ENCODE measurements at places on chromosomes 7 and 10.

GRCh38 chr10:123530166-123530870 lies 135.8 kb upstream of the GPR26 start:
- DNase-seq = no peak

DNA sequence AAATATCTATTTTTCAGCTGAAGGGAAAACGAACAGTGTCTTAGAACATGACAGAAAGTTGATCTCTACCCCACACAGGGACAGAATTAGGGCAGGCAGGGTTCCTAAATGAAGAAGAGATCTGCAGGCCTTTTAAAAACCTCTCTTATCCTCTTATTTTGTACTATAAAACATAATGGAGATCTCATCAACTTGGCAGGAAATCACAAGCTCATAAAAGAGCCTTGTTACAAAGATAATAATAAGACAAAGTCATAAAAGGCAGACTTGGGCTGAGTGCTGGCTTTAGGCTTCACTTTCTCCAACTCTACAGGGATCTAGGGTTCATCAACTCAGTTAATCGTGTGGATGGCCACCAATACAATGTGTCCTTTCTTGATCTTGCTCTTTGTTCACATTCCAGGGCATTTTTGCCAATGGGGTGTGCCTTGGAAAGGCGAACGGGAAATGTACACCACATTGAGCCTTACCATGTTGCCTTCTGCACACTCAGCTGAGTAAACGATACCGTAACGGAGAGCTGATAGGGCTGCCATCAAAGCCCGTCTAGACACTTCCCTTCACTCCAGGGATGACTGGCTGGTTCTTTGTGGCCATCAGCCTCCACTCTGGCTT lies 7.1 kb upstream of the TEX36 start:
- no peak for DNase-seq

DNA sequence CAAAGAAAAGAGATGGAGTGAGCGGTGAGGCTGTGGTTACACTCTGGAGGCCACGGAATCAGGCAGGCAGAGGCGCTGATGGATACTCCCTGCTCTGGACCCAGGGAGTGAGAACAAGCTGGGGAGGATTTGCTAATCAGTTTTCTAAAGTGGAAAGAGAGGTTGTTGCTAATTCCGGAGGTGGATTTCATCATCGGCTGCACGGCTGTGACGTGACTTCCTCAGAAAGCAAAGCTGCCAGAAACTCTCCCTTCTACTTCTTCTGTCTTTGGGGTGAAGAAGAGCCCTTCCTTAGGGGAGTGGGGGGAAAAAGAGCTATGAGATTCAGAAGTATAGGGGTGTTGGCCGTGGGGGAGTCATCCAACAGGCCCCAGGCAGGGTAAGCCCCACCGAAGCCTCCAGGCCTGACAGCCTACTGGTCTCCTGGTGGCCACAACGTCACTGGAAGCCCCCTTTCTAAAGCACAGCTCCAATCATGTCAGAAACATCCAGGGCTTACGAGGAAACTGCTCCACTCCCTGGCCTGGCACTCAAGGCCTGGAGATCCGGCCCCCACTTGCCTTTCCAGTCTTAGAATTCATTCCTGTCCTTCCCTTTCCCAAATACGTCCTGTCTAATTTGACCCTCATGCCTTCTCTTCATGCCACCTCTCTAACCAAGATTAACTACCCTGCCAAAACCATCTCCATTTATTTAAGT lies 114.5 kb downstream of the HIP1 start:
- peak; percentile 84 for DNase-seq

DNA sequence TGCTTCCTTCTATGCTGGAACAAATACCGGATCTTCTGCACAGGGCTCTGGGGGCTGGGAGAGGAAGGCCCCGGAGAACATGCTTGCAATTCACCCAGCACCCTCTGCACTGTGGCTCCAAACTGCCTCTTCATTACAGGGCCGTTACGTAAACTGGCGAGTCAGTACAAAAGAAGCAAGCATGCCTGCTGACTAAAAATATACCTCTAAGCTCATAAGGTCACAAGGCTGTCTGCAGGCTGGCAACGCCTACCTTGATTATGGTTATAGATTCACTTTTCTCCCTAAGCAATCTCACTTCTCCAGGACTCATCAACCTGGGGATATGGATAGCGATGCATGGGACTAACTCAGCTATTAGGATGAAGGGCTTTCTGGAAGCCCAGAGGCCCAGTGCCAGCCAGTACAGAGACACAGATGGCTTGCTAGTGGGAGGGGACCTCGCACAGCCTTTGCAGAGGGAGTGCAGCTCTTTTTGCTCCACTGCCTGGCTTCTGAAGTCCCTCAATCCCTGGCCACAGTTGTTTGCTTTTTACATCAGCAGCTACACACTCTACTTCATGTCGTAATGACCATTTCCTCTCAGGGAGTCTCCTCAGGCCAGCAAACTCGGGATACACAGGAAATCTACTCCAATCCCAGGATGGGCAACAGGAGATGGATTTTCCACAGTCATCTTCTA lies 96.1 kb downstream of the SH3PXD2A start:
- DNase-seq = peak; percentile 91

DNA sequence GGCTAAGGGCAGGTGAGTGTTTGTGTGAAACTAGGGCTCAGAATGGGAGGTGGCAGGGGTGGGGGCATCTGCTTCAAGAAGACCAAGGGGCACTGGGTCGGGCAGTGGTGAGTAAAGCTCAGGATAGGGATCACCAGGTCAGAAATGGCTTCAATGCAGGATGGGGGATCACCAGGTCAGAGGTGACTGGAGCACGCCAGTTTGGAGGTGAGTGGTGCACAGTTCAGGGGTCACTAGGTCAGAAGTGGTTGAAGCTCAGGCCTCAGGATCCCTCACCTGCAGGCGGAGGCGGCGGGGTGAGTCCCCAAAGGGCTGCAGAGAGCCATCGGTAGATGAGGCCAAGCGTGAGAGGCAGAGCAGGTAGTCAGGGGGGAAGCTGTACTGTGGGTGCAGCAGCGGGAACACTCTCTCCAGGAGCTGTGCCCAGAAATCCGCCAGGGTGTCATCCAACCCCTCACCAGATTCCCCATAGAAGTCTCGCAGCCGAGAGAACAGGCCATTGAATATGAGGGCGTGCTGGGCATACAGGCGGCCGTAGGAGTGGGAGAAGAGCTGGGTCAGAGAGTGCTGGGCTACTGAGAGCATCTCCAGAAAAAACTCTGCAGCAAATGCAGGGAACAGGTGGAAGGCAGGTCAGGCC lies 1.8 kb downstream of the GPC2 start:
- no peak for DNase-seq

DNA sequence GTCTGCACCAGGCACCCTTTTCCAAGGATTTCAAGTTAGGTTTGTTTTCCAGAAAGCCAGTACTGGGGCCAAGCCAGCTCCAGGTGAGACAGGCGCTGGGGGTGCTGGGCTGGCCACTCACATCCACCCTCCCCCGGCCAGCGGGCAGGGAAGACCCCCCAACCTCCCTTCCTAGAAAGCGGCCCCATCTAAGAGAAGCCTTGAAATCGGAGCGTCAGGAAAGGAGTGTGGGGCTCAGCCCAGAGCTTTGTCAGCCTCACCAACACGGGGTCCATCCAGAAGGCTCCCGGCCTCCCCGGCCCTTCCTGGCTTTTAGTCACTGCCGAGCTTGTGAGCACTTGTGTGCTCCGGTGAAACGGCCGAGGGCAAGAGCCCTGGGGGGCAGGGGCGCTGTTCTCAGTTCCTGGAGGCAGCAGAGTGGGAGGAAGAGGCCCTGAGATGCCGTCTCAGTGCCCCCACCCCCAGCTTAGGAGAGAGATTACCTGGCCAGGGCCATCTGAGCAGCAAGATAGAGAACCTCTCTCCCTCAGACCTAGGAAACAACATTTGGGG lies 39.6 kb downstream of the PDGFA start:
- no peak for DNase-seq

- DNase-seq = peak; percentile 17
These were observed at the start of gene CHN2 for GRCh38 chr7:29194594-29195427. TSS of gene CHN2 (plus strand) at chr7:29194775.

- peak; percentile 76 for DNase-seq
These were observed 31.9 kb upstream of the GUSB start for GRCh38 chr7:66013938-66014337.

- DNase-seq = peak; percentile 38
These were observed 97.0 kb downstream of the TPK1 start for GRCh38 chr7:144738708-144739314.

DNA sequence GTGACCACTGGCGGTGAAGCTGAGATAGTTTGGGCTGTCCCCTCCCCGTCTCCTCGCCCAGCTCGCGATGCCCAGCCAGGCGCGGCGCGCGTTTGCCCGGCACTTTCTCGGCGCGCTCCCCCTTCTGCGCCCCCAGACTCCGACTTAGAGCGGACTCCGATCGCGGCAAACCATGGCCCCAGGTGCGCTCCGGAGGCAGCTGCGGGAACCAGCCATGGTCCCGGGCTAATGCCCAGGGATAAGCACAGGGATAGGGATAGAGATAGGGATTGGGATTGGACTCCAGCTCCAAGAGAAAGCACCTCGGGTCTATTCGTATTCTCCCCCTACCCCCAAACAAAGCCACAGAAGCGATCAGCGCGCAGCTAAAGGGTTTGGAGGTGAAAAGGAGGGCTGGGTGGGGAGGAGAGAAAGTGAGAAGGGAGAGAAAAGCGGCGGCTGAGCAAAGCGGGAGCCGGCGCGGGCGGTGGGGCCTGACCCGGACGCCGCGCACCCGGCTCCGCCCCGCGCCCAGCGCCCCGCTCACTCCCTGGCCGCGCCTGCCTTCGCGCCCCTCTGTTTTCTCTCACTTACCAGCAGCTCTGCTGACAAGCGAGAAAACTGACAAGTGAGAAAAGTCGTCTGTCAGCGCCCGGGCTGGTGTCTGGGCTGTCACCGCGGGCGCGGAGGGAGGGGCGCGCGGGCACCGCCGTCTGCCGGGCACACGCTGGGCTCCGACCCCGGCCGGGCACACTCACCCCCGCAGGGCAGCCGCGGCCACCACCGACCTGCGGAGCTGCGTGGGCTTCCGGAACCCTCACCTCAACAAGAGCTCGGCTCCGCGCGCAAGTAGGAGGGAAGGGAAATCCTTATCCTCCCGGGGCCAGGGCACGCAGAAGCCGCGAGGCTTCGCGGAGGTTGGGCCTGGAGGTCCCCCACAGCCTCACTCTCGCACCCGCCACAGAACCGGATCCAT lies at the start of gene PDE1C:
TSS of gene PDE1C (minus strand) at position 2 of the 955 bp plus-strand sequence.
- DNase-seq = no peak

GRCh38 chr7:122304996-122305421 lies 459 bp upstream of the FEZF1 start:
- no peak for DNase-seq

DNA sequence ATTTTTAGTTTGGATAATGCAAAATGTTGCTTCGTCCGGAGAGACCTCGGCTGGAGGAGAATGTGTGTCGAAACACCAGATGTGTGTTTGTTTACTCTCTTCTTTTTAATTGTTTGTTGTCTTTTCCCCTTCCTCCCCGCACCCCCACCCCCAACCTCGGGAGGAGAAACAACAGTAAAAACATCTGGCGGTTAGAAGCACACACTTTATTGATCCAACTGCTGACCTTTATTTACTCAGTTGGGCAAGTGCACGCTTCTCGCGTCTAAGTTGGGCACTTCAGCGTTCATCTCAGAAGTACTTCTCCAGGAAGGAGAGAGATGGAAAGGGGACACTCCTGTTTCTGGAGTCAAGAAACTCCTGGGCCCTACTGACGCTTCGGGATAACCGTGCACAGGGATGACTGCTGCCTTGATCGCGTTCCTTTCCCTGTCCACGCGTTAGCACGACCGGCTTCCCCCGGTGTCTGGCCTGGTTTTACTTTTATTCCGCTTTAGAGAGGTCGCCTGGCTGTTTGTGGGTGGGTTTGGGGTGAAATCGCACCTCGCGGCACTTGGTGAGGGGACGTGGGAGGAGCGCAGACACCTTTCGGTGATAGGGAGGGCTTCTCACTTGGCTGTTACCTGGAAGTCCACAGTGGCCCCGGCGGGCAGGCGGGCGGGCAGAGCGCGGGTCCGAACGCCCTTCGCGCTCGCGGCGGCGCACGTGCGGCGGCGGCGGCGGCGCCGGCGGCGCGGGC lies 168.3 kb upstream of the PPP1R3A start:
- no peak for DNase-seq

DNA sequence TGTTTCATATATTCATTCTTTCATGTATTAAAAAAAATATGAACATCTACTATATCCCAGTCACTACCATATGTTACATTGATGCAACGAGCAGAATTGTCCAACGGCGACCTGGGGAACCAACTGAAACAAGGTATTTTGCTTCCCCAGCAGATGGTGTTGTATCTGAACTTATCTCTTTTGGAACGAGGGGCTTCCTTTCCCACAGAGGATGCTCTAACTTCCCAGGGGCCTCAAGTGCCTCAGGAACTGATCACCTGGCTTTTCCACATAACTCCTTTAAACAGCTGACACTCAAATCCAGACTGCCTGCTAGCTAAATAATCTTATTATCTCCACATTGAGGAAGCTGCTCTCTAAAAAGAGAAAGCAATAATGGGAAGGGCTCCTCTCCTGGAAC lies 259.3 kb downstream of the HTR7 start:
- no peak for DNase-seq

GRCh38 chr10:13308096-13308495 lies 8.2 kb upstream of the PHYH start:
- DNase-seq = no peak

GRCh38 chr10:96856317-96856716 lies 24.2 kb downstream of the LCOR start:
- no peak for DNase-seq

- DNase-seq = no peak
These were observed 88.0 kb upstream of the SVIL start for GRCh38 chr10:29722777-29723176.

GRCh38 chr10:75000748-75001321 lies 110.6 kb upstream of the SAMD8 start:
- no peak for DNase-seq

All from iris pigment epithelial cell (primary cell).